ENCODE measurements at places on chromosomes 11 and 22. TPM values are rescaled to one million over a fixed set of nuclear protein-coding genes. Genes with fewer than 3 reads are reported as not detected.
A peak's percentile ranks its signal among the peaks of the same experiment; 100 is the strongest.

- DNase-seq: no peak
Observed at GRCh38 chr11:110438017-110438416, 8.3 kb downstream of the FDX1 start.

GRCh38 chr22:34966980-34967565 lies 98.9 kb upstream of the ISX start:
- DNase-seq: no peak

DNA sequence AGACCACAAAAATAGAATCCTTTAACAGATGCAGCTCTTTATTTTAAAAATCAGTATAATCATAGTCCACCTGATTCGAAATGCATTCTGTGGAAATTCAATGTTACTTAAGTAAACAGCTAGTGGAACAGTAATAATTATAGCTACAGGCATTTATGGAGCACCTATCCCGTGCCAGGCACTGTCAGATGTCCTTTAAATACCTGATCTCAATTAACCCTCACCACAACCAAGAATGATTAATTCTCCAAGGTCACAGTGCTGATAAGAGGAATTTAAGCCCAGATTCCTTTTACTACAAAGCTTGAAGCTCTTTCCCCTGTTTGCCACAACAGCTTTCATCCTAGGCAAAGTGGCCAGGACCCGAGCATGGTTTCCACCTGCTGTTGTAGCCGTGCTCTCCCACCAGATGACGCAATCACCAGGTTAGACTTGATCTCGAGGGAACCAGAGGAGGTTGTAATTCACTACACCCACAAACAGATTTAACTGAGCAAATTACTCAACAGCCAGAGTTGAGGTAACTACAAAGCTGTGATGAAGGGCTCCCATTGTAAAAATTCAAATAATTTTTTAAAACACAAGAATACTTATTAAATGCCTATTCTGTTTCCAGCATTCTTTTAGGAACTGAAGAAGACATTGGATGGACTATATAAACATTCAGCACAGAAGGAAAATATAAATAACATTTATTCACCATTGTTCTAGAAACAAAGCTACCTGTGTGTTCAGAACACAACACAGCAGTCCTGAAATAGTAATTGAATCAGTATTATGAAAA lies 10.3 kb downstream of the PRDM10 start:
- no peak for DNase-seq

DNA sequence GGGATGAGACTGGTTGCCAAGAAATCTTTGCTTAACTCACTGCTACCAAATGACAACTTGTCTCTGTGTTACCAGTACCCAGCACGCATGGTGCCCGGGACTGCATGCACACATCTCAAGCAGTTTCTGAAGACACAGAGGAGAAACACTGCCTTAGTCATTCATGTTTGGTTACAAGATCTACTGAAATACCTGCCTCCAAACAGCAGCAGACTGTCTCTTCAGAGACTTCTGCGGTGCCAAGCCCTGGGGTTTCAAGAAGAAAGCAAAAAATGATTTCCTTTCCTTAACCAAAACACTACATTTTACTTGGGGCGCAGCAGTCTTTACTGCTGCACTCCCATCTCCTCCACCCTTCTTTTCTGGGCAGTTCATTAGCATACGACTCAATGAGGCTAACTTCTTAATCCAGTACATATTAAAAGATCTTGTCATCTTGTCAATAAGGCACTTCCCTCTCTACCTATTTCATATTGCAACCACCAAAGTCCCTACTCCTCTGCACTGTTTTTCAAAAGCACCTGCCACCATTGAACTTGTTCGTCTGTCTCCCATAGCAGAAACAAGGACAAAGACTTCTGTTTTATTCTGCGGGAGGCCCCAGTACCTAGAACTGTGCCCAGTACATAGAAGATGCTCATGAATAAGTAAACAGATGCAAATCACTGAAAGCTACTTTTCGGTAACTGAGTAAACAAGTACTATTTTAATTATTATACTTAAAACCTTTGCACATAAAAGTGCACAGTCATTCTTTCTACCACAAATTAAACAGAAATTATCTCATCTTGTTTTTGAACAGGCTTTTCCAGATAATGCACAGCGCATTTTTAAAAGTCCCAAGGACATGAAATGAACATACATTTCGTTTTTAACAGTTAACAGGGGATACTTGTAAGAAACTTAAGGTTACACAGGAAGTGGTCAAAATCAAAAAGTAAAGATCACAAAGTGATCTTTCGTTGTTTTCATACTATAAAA lies 4.0 kb downstream of the NAP1L4 start:
- no peak for DNase-seq

DNA sequence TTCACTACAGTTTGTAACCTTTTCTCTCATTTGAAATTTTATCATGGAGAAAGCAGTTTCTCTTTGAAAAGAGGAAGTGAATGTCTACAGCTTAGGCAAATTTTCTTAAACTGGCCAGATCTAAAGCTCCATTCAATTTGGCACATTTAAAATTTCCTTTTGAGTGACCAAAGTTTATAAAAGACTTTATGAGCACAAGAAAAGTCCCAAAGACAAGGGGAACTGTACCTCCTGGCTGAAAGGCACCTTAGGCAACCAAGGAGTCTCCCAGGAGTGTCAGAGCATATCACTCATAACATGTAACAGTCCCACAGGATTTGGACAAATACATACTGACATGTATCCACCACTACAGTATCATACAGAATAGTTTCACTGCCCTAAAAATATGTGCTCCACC lies 41.3 kb downstream of the NARS2 start:
- DNase-seq: no peak

- DNase-seq: no peak
Observed at GRCh38 chr22:19383292-19383691, 48.2 kb downstream of the HIRA start.

GRCh38 chr11:20022363-20023081 lies 137.8 kb downstream of the DBX1 start:
- peak; percentile 51 for DNase-seq

- DNase-seq: no peak
Observed at GRCh38 chr11:77215106-77215505, 86.4 kb downstream of the GDPD4 start.

- DNase-seq: no peak
Observed at GRCh38 chr11:116932181-116932580, 94.8 kb upstream of the APOA1 start.

DNA sequence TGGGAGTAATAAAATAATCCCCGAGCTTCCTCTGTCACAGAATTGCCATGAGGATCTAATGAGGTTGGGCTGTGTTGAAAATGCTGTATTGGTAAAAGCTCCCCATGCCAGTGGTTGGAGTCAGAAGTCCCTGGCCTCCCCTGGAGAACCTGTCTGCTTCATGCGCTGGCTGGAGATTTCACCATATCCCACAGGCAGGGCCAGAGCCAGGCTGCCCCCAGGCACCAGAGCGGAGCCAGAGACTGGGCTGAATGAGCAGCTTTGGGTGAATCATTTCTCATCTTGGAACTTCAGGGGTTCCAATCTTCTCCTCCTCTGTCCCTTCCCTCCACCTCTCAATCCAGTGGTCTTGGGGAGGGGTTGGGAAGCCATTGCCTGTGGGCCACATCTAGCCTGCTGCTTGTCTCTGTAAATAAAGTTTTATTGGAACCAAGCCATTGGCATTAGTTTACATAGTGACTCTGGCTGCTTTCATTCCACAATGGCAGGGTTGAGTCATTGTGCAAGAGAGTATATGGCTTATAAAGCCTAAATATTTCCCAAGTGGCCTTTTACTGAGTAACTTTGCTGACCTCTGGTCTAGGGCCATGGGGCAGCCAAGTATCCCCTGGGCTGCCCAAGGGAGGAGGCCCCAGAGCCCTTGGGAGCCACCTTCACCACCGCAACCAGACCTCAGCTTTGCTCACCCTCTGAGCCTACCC lies 35.2 kb downstream of the LRRC10B start:
- no peak for DNase-seq

- DNase-seq: no peak
Observed at GRCh38 chr11:107929611-107930200, 1.5 kb downstream of the RAB39A start.

GRCh38 chr11:15640318-15640717 lies 525.6 kb downstream of the INSC start:
- DNase-seq: no peak

- DNase-seq: no peak
Observed at GRCh38 chr22:32103658-32104315, 55.3 kb downstream of the C22orf42 start.

GRCh38 chr22:19728836-19729235 lies 5.5 kb downstream of the GP1BB start:
- no peak for DNase-seq

GRCh38 chr11:14577835-14578529 lies 57.8 kb upstream of the PSMA1 start:
- no peak for DNase-seq

DNA sequence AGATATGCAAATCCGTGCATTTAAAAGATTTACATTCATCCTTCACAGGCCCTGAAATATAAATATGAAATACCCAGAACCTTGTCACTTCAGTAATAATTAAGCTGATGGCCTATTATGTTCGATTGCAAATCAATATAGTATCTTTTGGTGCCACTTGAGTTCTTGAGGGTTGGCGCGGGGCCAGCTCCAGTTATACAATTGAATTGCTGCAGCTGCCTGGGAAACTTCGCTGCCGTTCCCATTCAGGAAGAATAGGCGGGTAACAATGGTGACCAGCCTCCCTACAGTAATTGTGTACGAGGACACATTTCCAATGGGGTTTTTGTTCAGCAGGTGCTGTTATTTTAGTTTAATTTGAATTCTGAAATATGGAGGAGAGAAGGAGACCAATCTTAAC lies 451.2 kb downstream of the INSC start:
- DNase-seq: no peak

GRCh38 chr22:28670161-28670560 lies 9.5 kb downstream of the TTC28 start:
- no peak for DNase-seq

DNA sequence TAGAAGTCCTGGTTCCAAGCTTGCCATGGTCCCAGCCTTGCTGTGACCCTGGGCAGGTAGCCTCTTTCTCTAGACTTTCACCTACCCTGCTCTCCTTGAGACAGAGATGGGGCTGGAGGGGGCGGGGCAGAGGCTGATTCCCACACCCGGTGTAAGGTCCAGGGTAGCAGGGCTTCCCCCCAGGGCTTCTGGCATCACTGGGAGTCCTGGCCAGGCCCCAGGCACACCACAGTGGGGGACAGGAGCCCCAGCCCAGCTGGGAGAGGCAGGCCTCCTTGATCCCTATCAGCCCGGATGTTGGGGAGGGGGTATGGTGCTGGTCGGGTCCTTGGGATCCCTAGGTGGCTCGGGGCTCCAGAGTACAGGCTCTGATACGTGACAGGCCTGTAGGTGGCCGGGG lies 1.7 kb upstream of the NUDT8 start:
- no peak for DNase-seq

- no peak for DNase-seq
Observed at GRCh38 chr11:7251836-7252682, at the start of gene SYT9. TSS of gene SYT9 (plus strand) at chr11:7251904. CDS start at chr11:7252187, 283 bp downstream.

DNA sequence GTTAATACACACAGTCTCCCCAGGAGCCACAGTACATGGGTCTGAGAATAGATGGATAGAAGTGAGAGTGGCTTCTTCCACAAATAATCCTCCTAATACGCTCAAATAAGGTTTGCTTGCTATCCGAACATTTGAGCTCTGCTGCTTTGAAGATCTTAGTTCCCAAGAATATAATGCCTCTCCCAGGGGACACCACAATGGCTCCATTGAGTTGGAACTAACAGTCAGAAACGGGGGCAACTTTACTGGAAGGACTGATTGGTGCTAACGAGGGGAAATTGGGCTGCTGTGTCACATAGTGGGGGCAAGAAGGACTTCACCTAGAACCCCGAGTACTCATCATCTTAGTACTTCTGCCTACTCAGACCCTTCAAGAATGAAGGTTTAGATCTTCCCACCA lies 66.2 kb downstream of the IGLL5 start:
- DNase-seq: no peak

DNA sequence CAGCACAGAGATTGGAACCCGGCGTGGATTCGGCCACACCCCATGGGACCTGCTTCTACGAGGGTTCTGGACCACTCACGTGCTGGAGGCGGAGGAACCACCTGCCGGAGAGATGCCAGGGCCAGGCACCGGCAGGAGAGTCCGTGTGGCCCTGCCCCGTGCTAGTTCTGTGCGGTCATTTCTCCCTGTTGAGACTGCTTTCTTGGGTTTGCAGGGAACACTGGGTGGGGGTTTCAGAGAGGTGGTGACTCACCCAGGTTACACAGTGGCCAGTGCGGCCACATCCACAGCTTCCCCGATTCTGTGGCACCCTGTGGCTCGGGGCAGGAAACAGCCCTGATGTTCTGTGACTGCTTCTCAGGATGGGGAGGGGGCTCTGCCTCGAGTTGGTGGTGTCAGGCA lies 3.6 kb upstream of the PHLDA2 start:
- peak; percentile 46 for DNase-seq

DNA sequence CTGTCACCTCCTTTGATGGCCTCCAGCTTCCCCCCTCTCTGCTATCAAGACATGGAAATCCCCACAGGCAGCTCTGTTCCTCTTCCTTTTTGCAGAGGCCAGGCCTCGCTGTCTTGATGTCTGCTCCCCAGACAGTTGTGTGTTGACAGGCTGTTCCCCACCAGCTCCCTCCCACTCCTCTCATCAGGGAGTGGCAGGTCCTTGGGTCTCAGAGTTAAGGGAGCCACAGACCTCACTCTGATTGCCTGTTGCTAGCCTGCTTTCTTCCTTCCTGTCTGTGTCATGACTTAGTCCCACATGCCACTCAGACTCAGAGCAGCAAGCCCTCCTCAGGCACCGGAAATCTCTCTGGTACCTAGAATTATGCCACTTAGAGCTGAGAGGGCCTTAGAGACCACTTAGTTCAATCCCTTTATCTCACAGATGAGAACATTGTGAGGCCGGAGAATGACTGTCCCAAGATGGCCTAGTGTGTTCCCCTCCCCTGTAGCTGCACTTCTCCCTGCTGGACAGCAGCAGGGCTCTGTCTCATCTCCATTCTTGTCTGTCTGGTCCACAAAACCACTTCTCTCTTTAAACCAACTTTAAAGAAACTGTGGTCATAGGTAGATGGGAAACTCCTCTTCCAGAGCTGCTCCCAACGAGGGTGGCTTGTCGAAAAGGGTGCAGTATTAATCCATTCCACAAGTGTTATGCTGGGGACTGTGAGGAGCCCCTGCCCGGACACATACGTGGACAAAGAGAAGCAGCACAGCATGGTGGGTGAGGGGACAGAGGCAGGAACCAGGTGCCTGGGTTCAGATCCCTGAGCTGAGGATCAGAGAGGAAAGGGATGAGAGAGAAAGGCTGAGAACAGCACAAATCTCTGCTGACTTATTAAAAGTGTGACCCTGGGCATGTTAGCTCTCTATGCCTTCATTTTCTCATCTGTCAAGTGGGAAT lies 4.2 kb downstream of the AMPD3 start:
- no peak for DNase-seq

DNA sequence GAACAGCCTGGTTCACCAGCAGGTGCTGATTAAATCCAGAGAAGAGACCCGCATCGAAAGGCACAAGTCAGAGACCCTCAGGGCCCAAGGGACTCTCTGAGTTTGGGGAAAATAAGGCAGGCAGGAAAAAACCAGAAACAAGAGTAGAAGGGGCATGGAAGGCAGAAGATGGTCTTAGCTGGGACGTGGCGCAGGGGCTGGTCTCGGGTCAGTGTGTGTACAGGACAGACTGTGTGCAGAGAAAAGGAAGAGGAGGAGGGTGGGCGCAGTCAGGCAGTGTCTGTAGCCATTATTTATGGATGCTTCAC lies 31.3 kb downstream of the PPP2R1B start:
- DNase-seq: no peak

The APOBEC3F gene
- total RNA-seq: 5.7 TPM

The USP35 gene
- 8.9 TPM for total RNA-seq

The NAP1L4 gene
- total RNA-seq: 189 TPM

The DMC1 gene
- total RNA-seq: 1.9 TPM

The KCNK7 gene
- total RNA-seq: 1.5 TPM

The MYO7A gene
- total RNA-seq: 3.0 TPM

The CHRNA10 gene
- total RNA-seq: 0.89 TPM

The ESAM gene
- total RNA-seq: 50.2 TPM

All from cardiac septum (tissue), 1 donor.